ENCODE measurements at places on chromosomes 12 and 14.

DNA sequence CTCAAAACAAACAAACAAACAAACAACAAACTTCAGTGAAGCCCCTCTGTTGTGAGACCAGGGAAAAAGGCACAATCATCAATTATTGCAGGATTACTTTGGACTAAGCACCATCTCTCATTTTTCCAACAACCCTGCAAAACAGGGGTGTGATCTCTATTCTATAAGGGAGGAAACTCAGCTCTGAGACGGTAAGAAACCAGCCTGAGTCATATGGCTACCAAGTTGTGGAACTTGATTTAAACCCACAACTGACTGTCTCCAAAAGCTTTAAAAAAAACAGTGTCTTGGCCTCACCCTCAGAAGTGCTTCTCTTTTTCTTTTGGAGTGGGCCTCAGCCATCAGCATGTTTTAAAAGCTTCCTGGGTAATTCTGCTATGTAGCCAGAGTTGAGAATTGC, 49.8 kb downstream of the RIN3 start:
- no peak for DNase-seq

GRCh38 chr14:46215801-46216200, 435.8 kb downstream of the RPL10L start:
- DNase-seq: no peak

GRCh38 chr12:123391546-123392343, 7.8 kb downstream of the KMT5A start:
- no peak for DNase-seq

DNA sequence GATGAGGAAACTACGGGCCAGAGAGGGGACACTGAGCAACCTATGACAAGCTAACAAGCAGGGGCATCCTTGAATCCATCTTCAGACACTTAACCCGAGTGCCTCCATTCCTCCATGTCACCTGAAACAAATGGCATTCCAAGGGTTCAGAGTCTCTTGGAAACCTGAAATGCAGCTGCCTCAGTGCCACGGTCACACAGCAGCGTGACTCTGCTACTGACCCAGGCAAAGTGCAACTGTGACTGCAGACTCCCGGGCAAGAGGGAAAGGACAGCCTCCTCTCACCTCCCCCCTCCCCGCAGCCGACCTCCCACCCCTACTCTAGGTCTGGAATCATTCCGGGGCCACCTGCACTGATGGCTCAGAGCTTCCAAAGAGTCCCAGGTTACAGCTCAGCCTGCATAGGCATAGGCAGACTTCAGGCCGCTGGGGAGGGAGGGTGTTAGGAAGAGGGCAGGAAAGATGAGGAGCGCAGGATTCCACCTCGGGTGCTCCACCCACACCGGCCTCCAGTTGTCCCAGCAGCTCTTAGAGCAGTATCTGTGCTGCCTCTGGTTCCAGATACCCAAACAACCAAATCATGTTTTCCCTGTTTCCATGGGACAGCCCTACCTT, 53.2 kb downstream of the KCNK10 start:
- no peak for DNase-seq

- no peak for DNase-seq
Observed at GRCh38 chr12:4275016-4275869, 1.7 kb downstream of the CCND2 start.

DNA sequence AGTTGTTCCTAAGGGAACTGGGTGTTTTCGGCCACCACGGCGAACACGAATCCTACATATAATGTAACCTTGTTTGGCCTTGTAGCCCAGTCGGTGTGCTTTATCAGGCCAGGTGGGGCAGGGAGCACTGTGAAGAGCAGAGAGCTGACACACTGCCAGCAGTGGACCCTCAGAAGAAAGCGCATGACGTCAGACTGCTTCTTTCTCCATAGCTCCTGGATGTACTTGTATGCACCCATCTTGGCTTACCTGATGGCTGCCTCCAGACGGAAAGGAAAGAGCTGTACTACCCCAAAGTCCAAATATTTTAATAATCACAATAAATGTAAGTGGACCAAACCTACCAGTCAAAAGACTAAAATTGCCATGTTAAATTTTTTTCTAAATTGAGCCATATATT, 31.3 kb upstream of the GSC start:
- DNase-seq: no peak

All from kidney capillary endothelial cell (primary cell).